NCI-H187 (cell line): ENCODE measurements at places on chromosomes 4 and X.

- no peak for DNase-seq
These were observed 31.5 kb upstream of the HDAC8 start for GRCh38 chrX:72604112-72604511.

DNA sequence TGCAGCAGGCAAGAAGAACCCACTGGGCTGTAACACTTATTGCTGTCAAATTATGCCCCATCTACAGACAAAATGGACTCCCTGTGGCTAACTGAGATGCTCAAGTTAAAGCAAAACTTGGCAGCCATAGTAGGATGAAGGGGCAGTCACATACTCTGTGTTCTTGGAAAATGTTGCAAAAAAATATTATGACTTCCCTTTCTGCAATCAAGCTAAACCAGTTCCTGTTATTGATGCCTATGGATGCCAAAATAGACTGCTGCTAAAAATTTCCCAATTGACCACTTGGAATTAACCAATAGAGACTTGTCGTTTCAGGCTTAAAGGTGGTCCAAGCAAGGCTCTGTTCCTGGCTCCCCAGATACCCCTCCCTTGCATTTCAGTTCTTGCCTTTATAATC is 49.5 kb downstream of the IQCM start:
- DNase-seq, result no peak

- DNase-seq, result peak; percentile 43
These were observed 121.6 kb downstream of the RASL11B start for GRCh38 chr4:52983563-52984303.

DNA sequence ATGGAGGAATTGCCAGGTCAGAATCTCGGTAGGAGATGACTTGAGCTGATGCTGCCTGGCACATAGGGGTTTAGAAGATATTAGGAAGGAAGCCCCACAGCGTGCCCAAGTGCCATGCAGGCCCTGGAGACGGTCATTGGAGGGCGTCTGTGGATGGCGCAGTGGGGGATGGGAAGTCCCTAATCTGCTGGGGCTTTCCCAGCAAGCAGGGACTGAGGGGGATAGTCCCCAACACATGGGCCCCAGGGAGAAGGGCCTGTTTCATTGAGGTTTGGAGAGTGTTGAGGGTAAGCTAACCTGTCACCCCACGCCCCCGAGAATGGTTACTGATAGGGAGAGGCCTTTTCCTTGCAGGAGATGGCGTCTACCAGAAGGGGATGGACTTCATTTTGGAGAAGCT is 7.8 kb downstream of the TAFAZZIN start:
- no peak for DNase-seq

DNA sequence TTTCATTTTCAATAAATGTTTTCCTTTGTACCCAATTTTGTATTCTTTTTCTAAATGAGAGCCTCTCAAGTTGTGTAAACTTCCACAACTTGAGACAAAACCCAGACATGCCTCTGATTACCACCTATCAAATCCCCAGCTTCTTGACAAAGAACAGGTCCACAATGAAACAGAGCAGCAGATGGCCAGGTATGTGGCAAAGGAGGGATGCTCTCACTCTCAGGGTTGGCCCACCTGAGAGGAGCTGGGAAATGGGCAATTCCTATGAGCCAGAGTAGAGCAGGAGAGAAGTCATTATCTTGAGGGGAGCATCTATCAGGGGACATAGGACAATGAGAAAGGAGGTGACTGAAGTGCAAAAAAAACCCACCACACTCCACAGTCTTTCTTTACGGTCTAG is 273.5 kb upstream of the FAM241A start:
- DNase-seq, result no peak
